EH (cell line): ENCODE measurements at places on chromosomes 12 and 14.

DNA sequence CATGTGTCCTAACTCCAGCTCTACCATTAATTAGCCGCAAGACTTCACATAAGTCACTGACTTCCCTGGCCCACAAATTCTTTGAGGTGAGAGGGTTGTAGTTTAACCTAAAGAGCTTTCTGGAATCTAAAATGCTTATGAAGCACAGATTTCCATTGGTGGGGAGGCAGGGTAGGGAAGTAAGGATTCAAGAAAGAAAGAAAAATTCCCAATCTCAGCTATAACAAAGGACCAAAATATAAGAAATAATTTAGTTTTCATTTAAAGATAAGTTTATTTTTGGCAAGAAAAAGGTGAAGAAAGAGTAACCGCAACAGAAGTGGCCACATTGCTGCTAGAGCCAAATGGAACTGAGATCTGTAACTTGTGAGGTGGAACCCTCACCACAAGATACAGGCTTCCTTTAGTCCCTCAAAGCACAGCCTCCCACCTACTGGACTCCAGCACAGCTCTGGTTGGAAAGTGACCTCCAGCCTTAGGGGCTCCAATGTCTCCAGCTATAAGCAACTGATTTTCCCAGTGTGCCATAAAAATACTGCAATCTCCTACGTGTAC is 23.6 kb downstream of the DAD1 start:
- DNase-seq: no peak

DNA sequence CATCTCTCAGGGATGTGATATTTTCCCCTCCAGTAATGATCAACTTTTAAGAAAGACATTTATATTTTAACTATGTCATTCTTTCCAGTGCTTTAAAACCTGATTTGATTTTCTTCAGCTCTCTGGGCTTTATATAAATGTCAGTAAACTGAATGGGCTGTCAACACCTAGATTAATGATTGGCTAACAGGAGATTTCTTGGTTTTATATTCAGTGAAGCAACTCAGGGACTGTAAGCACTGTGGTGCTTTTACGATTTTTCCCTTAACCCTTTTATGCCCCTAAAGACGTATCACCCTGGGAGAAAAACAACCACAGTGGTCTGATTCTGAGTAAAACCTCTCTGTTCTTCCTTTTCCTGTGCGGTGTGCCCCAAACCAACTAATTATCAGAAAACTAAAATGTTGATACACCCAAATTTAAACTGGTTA is 38.0 kb downstream of the PTGER2 start:
- DNase-seq: no peak

- DNase-seq: peak; percentile 34
These were observed 93.9 kb upstream of the ZDHHC17 start for GRCh38 chr12:76669981-76670380.

GRCh38 chr14:95294834-95295599 is 24.7 kb downstream of the CLMN start:
- no peak for DNase-seq

- peak; percentile 82 for DNase-seq
These were observed at the start of gene ADCK1 for GRCh38 chr14:77799863-77800730. TSS of gene ADCK1 (plus strand) at chr14:77800109. CDS start at chr14:77818979, 18,870 bp downstream.

DNA sequence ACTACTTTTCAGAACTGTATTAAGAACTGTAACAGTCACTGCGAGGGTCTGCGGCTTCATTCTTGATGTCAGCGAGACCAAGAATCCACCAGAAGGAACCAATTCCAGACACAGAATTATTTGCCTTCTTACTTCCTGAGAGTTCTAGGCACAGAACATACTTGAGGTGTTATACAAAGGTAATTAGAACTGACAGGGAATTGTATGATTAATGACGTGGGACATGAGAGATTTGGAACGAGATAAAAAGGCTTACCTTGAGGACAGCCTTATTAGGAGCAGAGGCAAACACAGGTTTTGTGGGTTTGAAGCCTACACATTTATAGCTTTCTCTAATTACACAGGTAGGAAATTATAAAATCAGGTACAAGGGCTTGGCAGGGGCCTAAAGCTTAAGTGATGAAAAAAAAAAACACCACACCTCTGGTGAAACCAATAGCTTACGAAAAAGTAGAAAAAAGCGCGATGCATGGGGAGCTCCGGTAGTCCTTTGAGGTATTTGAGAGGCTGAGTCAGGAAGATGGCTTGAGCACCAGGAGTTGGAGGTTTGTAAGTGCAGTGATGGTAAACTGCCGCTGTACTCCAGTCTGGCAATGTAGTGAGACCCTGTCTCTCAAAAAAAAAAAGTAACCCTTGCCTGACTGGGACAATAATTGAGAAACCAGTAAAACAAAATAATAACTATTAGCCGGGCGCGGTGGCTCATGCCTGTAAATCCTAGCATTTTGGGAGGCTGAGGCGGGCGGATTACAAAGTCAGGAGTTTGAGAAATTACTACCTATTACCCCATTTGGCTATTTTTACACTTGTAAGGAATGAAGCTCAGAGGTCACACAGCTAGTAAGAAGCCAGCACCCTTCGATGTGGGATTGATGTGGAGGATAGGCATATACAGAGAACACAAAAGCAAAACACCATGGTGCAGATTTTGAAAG is 795 bp upstream of the ACOT2 start:
- DNase-seq: peak; percentile 50

- DNase-seq: no peak
These were observed 43.5 kb downstream of the ESRRB start for GRCh38 chr14:76419399-76419798.

GRCh38 chr14:33386781-33387180 is 448.1 kb downstream of the NPAS3 start:
- peak; percentile 2 for DNase-seq

DNA sequence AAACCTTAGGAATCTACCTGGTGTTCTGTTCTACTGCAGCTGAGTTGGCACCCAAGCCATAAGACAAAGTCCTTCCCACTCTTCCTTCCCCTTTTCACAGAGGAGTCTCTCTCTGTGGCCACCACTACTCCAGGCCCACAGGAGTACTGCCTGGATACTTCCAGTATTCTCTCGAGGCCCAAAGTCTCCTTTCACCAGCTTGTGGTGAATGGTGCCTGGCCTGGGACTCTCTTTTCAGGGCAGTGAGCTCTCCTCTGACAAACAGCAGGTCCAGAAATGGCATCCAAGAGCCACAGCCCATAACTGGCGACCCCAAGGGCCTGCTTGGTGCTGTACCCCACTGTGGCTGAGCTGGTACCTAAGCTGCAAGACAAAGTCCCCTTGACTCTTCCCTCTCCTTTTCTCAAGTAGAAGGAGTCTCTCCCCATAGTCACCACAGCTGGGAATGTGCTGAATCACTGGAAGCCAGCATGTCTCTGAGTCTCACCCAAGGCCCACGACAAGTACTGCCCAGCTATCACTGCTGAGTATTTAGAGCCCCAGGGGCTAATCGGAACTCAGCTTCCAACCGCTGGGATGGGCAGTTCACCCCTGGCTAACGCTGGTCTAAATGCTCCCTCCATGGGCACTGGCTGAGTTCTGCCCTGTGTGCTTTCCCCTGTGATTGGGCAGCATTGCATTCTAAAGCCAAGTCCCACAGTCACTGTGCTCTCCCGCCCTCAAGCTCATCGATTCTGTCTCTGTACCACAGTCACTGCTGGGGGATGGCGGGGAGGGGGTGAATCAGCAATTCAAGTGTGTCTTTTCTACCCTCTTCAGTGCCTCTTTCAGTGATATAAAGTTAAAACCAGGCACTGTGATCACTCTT is 6.1 kb downstream of the A2ML1 start:
- DNase-seq: peak; percentile 6
